Germinal center (tissue), 1 donor: ENCODE measurements at places on chromosomes 13 and 19.

DNA sequence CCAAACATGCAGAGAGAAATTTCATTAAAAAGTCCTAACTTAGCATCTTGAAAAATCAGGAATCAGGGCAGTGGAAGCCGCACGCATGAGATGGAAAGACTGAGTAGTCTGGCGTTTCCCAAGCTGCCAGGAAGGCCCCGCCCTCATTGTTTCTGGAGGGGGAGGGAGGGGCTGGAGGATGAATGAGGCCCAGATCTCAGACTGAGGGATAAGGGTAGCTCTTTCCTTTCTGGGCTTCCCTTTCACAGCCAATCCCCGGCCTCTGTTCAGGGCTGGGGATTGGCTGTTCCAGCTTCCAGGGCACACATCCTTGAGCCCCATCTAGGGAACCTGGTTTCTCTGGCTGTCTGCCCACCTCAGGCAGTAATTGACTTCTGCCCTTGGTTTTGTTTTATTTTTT lies 7.3 kb downstream of the C19orf53 start:
- no peak for DNase-seq

GRCh38 chr13:24661713-24662112 lies 18.5 kb upstream of the ATP12A start:
- DNase-seq, result no peak

- peak; percentile 98 for DNase-seq
Measured at GRCh38 chr19:45768984-45769782, at the start of gene SIX5. Gene SIX5, minus strand, starts transcription at chr19:45769252. Its CDS starts 408 bp downstream, at chr19:45768844.

- DNase-seq, result no peak
Measured at GRCh38 chr19:10305139-10305806, 4.3 kb downstream of the ZGLP1 start.

- peak; percentile 15 for DNase-seq
Measured at GRCh38 chr13:23159205-23159759, 21.5 kb upstream of the SGCG start.

GRCh38 chr13:40585911-40586471 lies 80.5 kb downstream of the FOXO1 start:
- DNase-seq, result no peak

DNA sequence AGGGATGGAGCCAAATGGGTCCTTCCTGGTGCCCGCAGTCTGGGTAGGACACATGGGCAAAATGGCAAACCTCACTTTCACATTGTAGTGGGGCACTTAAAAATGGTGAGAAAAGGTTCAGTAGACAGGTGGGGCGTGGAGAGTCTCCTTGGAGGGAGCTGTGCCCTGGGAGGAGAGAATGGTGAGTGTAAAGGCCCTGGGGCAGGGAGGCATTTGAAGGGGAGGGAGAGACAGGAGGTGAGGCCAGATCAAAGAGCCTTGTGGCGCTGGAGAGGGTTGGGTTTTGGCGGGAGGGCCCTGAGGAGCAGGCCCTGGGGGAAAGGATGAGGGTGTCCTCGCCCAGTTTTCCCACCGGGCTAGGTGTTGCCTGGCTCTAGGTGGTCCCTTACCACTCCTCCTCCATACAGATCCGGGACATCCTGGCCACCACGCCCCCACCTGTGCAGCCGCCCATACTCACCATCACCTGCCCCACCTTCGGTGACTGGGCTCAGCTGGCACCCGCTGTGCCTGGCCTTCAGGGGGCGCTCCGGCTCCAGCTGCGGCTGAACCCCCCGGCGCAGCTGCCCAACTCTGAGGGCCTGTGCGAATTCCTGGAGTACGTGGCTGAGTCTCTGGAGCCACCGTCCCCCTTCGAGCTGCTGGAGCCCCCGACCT lies 6.3 kb downstream of the MAP1S start:
- DNase-seq, result no peak

- no peak for DNase-seq
Measured at GRCh38 chr13:55160867-55161266, 1979.9 kb upstream of the PRR20A start.

DNA sequence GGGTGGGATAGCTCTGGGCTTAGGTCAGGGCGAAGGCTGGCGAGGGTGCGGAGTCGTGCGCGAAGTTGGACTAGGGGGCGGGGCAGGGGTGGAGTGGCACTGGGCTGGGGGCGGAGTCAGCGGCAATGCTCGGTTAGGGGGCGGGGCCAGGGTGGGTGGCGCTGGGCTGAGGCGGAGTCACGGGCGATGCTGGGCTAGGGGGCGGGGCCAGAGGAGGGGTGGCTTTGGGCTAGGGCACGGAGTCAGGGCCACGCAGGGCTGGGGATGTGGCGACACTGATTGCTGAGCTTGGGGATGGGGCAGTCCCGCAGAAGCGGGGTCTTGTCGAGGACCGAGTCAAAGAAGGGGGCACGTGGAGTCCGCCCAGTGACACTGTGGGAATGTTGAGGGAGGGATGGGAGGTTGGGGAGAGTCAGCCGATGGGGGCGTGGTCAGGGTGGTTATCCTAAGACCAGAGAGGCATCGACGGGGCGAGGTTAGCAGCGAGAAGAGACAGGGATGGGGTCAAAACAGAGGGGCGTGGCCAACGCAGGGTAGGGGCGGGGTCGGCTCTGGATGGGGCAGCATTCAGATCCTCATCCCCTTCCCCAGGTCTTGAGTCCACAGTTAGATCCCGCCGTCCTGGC lies 8.7 kb downstream of the HOMER3 start:
- DNase-seq, result peak; percentile 95

- DNase-seq, result no peak
Measured at GRCh38 chr19:6774821-6775707, 2.6 kb downstream of the VAV1 start.

- no peak for DNase-seq
Measured at GRCh38 chr19:28424077-28424476, 788.9 kb downstream of the UQCRFS1 start.

DNA sequence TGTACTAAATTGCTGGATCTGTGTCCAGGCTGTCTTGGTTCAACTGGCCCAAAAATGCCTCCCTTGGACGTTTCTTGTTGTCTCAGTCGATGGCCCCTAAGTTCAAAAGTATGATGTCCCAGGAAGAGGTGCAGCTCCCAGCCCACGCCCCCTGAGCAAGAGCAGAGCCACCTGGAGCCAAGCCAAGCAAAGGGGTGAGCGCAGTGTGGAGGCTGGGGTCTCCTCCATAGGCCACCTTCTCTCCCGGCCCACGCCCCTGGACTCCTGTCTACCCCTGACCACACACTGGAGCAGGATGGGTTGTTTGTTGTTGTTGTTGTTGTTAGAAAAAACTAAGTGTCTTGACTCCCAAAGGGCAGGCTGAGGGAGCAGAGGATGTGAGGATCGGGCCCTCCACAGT lies 26.0 kb upstream of the NPAS1 start:
- no peak for DNase-seq

- DNase-seq, result no peak
Measured at GRCh38 chr19:4594201-4594600, 34.7 kb upstream of the SEMA6B start.

DNA sequence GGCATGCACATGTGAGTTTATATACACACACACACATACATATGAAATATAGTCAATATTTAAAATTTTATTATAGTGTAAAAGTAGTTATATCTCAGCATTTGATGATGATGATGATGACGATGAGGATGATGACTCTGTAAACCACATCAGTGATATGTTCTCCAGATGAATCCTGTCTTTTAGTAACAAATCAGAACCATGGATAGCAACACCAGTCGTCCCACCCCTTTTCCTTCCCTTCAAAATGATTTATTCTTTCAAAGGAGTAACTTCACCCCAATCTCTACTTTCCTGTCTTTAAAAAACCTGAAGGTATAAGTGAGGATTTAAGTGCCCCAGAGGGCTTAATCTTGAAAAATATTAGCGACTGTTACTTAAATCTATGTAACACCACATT lies 74.1 kb downstream of the DCLK1 start:
- no peak for DNase-seq

DNA sequence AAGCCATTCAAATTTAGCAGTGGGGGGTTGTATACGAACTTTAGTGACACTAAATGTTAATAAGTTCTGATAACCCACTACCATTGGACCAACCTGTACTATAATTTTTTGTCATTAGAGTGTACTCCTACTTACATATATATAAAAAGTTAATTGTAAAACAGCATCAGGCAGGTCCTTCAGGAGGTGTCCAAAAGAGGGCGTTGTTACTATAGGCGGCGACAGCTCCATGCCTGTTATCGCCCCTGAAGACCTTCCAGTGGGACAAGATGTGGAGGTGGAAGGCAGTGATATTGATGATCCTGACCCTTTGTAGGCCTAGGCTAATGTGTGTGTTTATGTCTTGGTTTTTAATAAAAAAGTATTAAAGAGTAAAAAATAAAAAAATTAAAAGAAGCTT lies 27.5 kb downstream of the SPRYD7 start:
- DNase-seq, result no peak

- DNase-seq, result no peak
Measured at GRCh38 chr19:10214784-10215183, 16.3 kb downstream of the S1PR2 start.

DNA sequence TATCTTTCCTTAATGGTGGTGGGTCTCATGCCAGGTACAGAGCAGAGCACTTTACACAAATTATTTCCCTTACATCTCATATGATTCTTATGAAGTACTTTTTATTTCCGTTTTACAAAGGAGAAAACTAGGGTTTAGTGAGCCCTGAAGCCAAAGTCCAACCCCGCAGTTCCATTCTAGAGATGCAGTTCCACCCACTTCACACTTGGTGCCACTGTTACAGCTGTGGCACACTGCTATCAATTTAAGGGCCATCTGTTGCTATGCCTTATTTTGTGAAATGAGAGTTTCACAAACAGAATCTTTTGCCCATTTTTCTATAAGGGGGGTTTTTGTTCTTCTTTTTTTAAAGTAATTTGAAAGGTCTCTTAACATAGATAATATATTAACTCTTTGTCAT lies 12.9 kb downstream of the MIPEP start:
- no peak for DNase-seq

GRCh38 chr19:53915000-53915399 lies 5.9 kb downstream of the CACNG7 start:
- no peak for DNase-seq

- DNase-seq, result no peak
Measured at GRCh38 chr13:23771956-23772355, 117.2 kb downstream of the MIPEP start.

GRCh38 chr19:8366121-8366581 lies 2.2 kb downstream of the ANGPTL4 start:
- DNase-seq, result no peak

DNA sequence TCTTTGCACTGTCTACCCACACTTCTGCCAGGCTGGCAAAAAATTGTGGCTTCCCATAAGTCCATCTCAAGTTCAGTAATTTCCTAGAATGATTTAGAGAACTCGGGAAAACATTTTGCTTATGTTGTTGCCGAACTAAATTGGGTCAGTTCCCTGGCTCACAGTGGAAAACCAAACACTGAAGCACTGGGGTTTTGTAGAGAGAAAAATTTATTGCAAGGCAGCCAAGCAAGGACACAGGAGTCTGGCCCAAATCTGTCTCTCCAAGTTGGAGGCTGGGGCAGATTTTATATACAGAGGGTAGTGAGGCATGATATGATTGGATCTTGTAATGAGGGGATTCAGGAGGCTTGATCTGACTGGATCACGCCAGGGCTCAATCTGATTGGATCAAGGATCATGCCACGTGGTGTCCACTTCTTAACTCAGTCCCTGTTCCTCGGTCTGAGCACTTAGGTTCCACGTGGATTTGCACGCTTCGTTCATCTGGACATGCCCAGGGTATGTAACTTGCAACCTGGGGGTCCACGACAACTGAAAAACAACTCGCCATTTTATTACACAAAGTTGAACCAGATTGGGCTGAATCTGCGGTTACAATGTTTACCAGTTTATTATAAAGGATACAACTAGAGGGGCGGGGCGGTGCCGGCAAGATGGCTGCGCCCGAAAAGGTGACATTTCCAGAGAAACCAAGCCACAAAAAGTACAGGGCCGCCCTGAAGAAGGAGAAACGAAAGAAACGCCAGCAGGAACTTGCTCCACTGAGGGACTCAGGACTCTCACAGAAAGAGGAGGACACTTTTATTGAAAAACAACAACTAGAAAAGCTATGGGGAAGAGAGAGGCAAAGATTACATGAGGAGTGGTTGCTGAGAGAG lies 7.3 kb downstream of the CD209 start:
- no peak for DNase-seq

DNA sequence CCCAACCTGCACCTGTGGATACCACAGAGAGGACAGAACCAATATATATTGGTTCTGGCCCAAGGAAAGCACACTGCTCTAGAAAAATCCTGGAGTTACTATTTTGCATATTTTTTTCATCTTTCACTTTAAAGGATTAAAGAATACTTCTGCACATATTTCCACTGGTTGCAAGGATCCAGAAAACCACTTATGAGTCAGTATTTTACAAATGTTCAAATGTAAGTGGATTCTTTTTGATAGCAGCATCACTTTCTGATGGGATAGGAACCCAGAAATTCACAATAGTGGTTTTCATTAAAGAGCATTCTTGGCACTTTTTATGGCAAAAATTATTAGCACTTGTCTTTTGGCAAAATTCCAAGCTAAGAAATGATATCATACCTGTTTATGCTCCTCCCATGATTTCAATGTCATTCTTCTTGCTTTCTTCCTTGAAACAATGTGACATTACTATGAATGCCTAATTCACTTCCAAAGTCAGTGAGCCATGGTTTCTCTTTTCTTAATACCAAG lies 38.2 kb downstream of the MZT1 start:
- no peak for DNase-seq

- DNase-seq, result no peak
Measured at GRCh38 chr13:43760257-43760656, 26.5 kb downstream of the ENOX1 start.

DNA sequence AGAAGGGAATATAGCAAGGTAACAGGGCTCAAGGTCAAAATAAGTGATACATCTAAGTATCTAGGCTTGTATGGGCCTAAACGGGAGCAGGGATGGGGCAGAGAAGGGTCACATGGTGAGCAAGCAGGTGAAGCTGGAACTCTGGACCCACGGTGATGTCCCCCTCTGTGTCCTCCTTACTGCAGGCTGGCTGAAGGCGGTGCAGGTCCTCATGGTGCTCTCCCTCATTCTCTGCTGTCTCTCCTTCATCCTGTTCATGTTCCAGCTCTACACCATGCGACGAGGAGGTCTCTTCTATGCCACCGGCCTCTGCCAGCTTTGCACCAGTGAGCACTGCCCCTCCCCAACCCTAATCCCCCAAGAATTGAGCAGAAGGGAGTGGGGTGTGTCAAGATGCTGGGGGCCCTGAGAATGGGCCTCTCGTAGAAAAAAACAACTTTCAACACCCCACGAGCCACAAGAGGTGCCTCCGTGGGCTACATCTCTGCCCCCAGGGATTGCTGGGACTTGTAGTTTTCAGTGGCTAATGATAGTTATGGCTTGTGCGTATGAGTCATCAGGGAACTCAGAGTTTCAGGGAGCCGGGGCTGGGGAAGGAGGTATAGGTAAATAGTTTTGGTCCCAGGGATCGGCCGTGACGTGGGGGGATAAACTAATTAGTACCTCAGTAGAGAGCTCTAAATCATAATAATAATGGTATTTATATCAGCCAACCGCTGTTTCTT lies 4.0 kb downstream of the EMP3 start:
- DNase-seq, result peak; percentile 51

GRCh38 chr13:39531646-39532045 lies 71.3 kb downstream of the LHFPL6 start:
- DNase-seq, result no peak
